ENCODE measurements at places on chromosomes 5 and 9.

- peaks cover 31% of the 10 kb centered on the region for H3K36me3 ChIP-seq
- H3K4me1 ChIP-seq = no peaks in the 10 kb centered on the region
- no peak overlapping the region for H3K27ac ChIP-seq
- no peaks in the 10 kb centered on the region for H3K27me3 ChIP-seq
- no peak for DNase-seq
These were observed 83.1 kb downstream of the JMY start for GRCh38 chr5:79318935-79319614.

DNA sequence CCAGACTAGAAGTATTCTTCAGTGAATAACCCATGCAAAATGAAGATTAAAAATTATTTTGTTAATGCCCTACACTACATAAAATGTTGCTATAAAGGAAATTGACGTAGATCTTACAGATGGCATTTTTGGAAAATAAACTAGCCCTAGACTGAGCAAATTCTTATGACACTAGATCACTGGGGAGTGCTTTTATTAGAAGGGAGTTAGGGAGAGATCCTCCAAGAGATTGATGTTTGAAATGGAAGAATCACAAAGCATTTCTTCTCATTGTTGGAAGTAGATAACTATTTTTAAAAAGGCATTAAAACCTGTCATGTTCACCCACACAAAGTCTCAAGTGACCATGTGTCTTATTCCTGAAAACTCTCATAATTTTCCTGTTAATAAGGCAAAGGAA lies 351.1 kb upstream of the TLE4 start:
- DNase-seq = no peak
- no peaks in the 10 kb centered on the region for H3K27me3 ChIP-seq
- H3K4me3 ChIP-seq = no peak overlapping the region
- H3K27ac ChIP-seq = no peak overlapping the region
- H3K36me3 ChIP-seq = no peaks in the 10 kb centered on the region
- no peaks in the 10 kb centered on the region for H3K4me1 ChIP-seq

GRCh38 chr5:65801352-65801783 lies 79.4 kb downstream of the NLN start:
- H3K4me3 ChIP-seq = no peak overlapping the region
- no peak overlapping the region for H3K27ac ChIP-seq
- no peaks in the 10 kb centered on the region for H3K27me3 ChIP-seq
- peaks cover 19% of the 10 kb centered on the region for H3K36me3 ChIP-seq
- no peak for DNase-seq
- no peaks in the 10 kb centered on the region for H3K4me1 ChIP-seq

DNA sequence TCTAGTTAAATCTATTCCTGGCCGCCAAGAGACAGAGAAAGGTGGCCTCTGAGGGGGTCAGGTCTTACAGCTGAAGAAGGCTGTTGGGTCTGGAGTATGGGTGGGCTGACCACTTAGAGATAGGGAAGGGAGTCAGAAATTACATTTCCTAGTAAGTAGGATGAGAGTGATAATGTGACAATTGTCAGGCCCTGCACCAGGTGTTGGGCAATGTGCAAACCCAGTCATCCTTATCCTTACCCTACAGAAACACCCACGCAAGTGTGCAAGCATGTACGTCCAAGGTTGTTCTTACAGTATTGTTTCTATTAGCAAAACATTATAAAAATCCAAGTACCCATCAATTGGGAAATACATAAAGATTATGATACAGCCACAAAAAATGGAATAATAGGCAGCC lies 9.5 kb downstream of the SPAAR start:
- H3K4me1 ChIP-seq = no peaks in the 10 kb centered on the region
- no peak overlapping the region for H3K4me3 ChIP-seq
- no peaks in the 10 kb centered on the region for H3K36me3 ChIP-seq
- DNase-seq = no peak
- peaks cover 15% of the 10 kb centered on the region for H3K27me3 ChIP-seq

Measured in naive B cell (primary cell).